H7 (cell line): ENCODE measurements at places on chromosomes 3 and 15. TPM values are rescaled to one million over a fixed set of nuclear protein-coding genes. Genes with fewer than 3 reads are reported as not detected.

DNA sequence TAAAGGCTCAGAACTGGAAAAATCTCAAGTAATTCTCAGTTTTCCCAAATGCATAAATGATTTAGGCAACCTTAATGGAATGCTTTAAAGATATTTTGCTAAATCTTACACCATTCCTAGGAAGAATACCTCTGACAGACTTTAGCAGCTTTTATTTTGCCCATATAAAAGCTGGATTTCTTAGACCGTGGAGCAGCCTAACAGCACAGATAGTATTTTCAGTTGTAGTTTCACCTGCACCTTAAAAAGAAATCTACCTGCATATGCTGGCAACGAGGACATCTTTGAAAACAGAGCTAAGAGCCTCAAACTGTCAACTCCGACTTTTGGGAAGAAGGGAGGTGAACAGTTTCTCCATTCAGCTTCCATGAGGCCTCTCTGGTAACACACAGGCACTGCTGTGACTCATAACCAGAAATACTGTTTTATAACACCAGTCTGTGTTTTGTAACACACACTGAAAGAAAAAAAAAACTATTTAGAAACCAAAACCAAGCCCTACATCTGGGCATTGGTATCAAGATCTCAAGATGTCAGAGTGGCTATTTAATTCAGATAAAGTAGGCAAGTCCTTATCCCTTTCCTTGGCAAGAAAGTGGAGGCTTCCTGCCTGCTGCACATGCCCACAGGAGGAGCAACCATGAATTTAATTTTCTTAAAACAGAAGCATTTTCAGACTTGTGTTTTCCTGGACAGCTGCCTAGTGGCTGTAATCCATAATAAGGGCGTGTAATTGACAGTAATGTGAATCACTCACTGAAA is 181.5 kb upstream of the ICE2 start:
- DNase-seq: no peak

Gene IL12A
- 0.55 and 1.1 TPM in 2 replicates for total RNA-seq

- no peak for DNase-seq
Measured at GRCh38 chr3:41711651-41712050, 250.3 kb downstream of the ULK4 start.

Gene APOD
- not detected in 2 replicates for total RNA-seq

GRCh38 chr3:115469649-115470048 is 153.7 kb upstream of the GAP43 start:
- DNase-seq: no peak

GRCh38 chr15:54839379-54839778 is 357.4 kb downstream of the RSL24D1 start:
- DNase-seq: no peak

Gene OGG1
- total RNA-seq: 17.7 and 29.3 TPM in 2 replicates

GRCh38 chr15:70767667-70768066 is 4.3 kb upstream of the UACA start:
- no peak for DNase-seq

DNA sequence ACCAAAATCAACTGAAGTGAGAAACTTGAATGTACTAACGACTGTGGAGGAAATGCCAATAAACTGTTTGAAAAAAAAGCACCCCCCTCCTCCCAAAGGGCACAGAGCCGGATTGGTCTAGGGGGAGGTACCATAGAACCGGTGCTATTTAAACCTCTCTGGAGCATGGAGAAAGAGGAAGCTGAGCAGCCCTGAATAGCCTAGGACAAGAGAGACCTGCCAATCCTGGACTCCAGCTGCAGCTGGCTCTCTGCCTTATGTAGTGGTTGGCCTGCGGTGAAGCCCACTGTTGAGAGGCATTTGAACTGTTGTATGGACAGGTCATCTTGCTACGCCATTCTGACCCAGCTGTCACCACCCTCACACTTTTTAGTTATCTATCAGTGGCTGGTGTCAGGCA is 1.5 kb upstream of the SH3GL3 start:
- DNase-seq: no peak

Gene PRSS50
- 0.07 and 0.92 TPM in 2 replicates for total RNA-seq

GRCh38 chr3:21691036-21691435 is 60.0 kb downstream of the ZNF385D start:
- DNase-seq: no peak

GRCh38 chr15:89142423-89142822 is 54.2 kb downstream of the ABHD2 start:
- no peak for DNase-seq

DNA sequence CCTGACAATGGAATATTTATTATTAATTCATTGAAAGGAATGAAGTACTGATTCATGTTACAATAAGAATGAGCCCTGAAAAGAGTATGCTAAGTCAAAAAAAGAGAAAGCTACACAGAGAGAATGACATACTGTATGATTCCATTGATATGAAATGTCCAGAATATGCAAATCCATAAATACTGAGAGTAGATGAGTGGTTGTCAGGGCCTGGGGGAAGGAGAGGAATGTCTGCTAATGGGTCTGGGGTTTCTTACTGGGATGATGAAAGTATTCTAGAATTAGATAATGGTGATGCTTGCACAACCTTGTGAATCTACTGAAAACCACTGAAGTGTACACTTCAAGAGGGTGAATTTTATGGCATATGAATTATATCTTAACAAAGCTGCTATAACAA is 79.9 kb upstream of the HACD2 start:
- no peak for DNase-seq

- DNase-seq: peak; percentile 59
Measured at GRCh38 chr3:134527037-134527436, 41.2 kb downstream of the CEP63 start.

DNA sequence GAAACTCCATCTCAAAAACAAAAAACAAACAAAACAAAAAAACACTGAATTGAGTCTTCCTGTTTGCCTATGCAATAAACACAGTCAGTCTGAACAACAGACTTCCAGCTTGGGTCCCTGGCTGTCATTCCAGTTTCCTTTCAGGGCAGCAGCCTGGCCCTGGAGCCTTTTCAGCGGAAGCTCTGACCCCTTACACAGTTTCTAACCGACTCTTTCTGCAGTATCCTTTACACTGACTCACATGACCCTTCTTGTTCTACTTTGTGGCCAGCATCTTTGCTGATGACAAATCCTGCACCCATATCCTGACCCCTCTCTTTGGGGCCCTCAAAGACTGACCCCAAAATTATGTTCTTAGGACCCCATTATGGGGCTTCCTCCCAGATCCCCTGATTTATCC is 38.3 kb upstream of the INO80 start:
- DNase-seq: no peak

DNA sequence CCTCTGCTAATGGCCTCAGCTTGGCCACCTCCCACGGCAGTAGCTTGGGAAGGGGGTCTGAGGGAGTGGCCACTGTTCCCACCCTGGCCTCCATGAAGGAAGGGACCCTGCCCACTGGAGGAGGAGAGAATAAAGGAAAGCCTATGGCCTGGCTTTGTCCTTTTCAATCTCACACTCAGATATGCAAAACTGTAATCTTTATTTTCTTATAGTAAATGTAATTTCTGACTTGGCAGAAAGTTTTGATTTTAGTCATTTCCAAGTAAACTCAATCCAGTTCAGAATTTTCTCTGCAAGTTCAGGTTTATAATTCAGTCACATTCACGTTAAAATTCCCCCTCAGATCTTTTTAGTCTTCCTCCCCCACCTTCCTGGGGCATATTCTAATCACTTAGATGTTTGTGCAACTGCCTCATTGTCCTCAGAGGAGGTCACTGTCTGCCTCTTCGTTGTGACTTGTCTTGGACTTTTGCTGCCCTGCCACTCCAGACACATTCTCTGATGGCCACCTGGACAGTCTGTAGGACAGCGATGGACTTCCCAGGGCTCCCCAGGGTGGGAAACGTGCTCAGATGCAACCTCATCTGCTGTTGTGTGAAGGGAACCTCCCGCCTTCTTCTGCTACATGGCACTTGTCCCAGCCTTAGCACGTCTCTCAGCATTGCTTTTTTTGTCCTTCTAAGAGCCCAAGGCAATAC is 222.8 kb upstream of the TBL1XR1 start:
- no peak for DNase-seq

GRCh38 chr3:51280176-51280575 is 104.9 kb upstream of the MANF start:
- no peak for DNase-seq

DNA sequence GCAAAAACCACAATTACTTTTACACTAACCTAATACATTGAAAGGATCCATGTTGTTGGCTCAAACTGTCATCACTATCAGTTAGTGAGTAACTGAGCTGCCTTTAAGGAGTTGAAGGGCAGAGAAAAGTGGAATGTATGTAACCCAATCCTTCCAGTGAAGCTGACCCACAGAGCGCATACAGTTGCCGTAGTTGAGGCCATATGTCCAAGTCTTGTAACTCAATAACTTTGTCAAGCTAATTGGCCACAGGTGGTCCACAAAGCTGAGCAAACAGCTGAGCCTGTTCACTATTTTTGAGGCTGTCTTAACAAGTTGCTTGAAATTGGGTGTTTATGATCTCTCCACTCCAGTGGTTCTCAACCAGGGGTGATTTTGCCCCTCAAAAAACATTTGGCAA is 169.0 kb upstream of the SLC24A5 start:
- no peak for DNase-seq

GRCh38 chr15:31567861-31568260 is 241.2 kb downstream of the KLF13 start:
- no peak for DNase-seq

- DNase-seq: no peak
Measured at GRCh38 chr15:70502529-70502928, 260.8 kb downstream of the UACA start.

GRCh38 chr15:69451951-69452691 is 497 bp upstream of the RPLP1 start:
- DNase-seq: no peak

Gene AADACL2
- not detected in 2 replicates for total RNA-seq

Gene PSTPIP1
- total RNA-seq: 0.21 and 1.3 TPM in 2 replicates

Gene CCR9
- not detected in 2 replicates for total RNA-seq

Gene MLF1
- 19.6 and 19.8 TPM in 2 replicates for total RNA-seq

- DNase-seq: no peak
Measured at GRCh38 chr15:63544258-63545026, 40.0 kb downstream of the USP3 start.

Gene LTF
- total RNA-seq: not detected in 2 replicates

Gene CCDC80
- 17.2 and 19.1 TPM in 2 replicates for total RNA-seq

DNA sequence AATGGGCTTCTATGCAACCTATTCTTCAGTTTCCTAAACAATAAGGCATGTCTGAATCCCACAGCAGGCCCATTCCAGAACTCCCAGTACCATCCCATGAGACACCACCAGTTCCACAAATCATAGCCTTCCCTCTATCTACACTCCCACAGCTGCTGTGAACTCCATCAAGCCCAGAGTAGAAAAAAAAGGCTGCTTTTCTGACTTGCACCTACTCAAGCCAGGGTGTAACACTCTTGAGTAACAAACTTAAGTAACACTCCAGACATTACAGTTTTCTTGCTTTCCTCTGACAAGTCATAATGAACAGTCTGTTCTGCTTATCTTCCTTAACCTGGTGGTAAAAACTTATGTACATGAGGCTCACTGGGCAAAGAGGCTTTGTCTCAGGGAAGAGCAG is 283.1 kb downstream of the NFKBIZ start:
- no peak for DNase-seq

- DNase-seq: no peak
Measured at GRCh38 chr15:25410649-25411048, 28.2 kb downstream of the UBE3A start.

GRCh38 chr3:135242285-135242684 is 447.2 kb downstream of the EPHB1 start:
- no peak for DNase-seq

GRCh38 chr3:11356269-11356668 is 84.1 kb downstream of the ATG7 start:
- no peak for DNase-seq

Gene SCAANT1
- total RNA-seq: not detected in 2 replicates
